ENCODE measurements at places on chromosomes 6 and 20.
A peak's percentile ranks its signal among the peaks of the same experiment; 100 is the strongest.

- DNase-seq, result no peak
Measured at GRCh38 chr6:110731898-110732297, 83.4 kb downstream of the CDK19 start.

GRCh38 chr6:37741757-37742400 is 44.2 kb upstream of the MDGA1 start:
- DNase-seq, result no peak

DNA sequence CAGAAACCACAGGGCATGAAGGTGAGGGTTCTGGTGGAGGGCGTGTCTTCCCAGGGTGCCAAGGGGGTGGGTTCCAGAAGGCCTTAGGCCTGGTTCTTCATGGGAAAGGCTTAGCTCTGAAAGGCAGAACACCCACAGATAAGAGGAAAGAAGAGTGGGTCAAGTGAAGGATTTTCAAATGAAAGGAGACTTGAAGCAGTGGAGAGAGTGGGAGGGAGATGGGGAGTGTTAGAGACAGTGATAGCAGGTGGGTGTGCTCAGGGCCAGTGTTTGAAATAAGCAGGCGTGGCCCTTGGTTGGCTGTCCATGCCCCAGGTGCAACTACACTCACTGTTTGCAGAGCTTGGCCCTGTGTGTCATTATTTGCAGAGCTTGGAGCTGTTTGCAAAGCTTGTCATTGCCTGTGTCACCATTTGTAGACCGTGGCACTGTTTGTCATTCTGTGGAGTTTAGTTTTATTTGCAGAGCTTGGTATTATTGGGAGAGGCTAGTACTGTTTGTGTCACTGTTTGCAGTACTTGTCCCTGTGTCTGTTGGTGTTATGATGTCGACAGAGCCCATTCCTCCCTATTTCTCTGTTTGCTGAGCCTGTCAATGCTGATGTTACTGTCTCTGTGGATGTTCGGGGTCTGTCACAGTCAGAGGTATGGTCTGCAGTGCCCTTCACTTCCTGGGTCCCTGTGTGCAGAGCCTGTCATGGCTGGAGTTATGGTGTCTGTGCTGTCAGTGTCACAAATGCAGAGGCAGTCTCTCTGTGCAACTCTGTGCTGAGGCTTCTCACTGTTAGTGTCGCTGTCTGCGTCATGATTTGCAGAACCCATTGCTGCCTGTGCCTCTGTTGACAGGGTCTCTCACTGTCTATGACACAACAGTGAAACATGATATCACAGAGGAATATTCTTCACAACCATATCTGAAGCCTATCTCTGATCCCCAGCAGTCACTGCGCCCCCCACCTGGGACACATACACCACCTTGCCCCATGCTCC is 127.7 kb upstream of the LRFN2 start:
- DNase-seq, result no peak

GRCh38 chr20:19423097-19423899 is 210.9 kb downstream of the SLC24A3 start:
- no peak for DNase-seq

DNA sequence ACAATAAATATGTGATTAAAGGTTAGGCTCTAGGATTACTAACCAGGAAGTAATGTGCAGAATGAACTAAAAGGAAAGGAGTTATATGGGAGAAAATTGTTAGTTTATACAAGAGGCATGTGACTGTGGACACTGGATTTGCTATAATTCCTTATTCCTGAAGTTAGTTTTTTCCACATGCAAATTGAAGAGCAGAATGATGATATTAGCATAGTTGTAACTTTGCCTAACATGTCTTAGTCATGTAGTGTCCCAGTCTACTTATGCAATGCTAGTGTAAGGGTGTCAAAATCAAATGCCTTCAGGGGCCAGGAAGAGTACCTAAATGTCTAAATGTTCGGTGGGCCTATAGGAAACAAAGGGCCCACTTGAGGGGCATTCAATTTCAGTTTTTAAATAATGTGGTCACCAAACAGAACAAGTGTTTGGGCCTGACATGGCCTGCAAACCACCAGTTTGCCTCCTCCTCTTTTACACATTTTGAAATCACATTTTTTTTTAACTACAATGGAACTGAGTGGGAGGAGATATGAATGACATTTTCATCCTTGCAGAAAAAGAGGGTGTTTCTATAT is 28.0 kb upstream of the CEP85L start:
- DNase-seq, result no peak

- DNase-seq, result no peak
Measured at GRCh38 chr6:99362678-99363268, 13.3 kb upstream of the FAXC start.

GRCh38 chr20:2558581-2559278 is 22.4 kb downstream of the TMC2 start:
- no peak for DNase-seq

- no peak for DNase-seq
Measured at GRCh38 chr6:14881398-14881797, 364.5 kb upstream of the JARID2 start.

- DNase-seq, result no peak
Measured at GRCh38 chr20:38445381-38445796, 10.3 kb upstream of the SNHG17 start.

DNA sequence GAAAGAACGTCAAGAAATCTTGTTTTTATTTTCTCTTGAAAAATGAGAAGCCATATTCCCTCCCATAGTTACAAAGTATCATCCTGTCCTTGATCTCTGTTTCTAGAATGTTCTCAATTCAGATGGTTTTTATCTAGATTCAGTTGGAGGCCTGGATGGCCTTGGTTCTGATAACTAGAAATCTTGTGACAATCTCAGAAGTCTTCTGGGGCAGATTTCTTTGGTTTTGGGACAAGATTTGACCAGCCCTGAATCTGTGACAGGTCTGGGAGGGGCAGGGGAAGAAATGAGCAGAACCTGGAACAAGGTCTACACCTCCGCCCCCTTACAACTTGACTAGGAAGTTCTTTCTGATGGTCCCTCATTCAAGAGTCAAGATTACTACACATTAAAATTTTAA is 41.4 kb upstream of the AKIRIN2 start:
- DNase-seq, result no peak

DNA sequence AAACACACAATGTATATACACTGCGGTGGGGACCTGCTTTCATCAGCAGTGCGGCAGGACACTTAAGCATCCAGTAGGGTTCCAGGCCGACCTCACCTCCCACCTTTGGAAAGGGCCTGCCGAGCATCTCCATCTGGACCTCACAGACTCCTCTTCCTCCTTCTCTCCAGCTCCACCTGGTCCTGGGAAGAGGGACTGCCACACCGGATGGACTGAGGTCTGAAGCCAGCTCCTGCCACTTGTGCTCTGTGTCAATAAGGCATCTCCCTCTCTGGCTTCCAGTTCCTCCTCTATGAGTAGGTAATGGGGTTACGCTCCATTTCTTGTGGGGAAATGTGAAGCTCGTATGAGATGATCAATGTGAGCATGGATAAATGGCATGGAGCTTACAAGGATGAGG is 19.1 kb upstream of the NNAT start:
- DNase-seq, result no peak

- DNase-seq, result peak; percentile 31
Measured at GRCh38 chr6:116409756-116410155, 39.0 kb downstream of the DSE start.

DNA sequence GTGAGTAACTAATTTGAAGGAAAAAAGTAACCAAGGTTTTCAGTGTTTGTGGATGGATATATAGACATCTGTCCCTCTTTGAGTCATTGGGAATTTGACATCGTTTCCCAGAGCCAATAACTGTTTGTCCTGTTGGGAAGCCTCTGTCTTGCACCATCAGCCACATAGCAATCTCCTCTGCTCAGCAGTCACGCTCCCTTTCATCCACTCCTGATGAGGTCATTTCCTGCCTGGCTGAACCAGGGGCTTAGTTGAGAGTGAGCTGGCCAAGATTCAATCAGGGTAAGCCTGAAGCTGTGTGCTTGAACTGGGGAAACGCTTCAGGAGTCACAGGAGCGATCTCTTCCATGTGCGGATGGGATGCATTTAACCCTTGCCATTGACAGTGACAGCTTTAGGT is 121.5 kb upstream of the FOXQ1 start:
- no peak for DNase-seq

DNA sequence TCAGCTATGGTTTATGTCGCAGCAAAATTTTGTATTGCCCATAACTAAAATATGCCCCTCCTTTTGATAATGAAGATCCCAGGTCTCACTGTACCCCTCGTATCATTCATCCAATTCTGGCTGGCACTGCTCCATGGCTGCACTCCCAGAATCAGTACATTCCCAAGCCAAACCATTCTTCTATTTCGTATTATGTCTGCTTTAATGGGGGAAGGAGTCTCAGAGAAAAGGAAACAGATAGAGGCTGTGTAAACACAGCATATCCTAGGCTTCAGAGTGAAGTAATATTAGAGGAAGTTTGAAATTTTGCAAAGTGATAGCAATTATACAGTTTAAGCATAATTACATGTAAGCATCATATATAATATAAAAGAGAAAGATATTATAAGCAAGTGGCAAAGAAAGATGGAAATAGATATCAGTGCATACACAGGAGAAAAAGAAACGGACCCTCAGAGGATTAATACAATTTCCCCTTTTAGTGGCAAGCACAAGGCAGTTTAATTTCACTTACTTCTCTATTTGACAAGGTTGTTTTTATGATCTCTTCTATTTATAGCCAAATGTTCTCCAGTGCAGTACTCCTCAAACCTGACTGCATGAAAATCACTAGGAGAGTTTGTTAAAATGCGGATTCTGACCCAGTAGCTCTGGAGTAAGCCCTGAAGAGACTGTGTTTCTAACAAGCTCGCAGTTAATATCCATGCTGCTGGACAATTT is 56.5 kb upstream of the TENT5A start:
- no peak for DNase-seq

- DNase-seq, result no peak
Measured at GRCh38 chr6:320351-321157, 28.3 kb downstream of the DUSP22 start.

- DNase-seq, result no peak
Measured at GRCh38 chr6:52727908-52728307, 35.4 kb downstream of the GSTA2 start.

DNA sequence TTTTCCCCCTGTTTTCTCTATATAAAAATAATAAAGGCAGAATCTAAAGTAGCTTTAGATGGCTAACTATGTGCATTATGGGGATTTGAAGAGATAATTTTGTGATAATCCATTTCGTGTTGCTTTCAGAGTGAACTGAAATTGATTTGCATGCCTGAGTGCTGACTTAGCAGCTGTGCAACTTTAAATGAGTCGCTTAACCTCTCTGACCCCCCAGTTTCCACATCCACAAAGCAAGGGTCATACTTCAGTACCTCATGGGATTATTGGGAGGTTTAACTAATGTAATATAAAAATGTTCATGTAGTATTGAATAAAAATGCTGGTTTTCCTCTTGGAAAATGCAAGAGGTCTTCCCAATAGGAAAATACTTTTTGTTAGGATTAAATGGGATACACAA is 63.8 kb upstream of the FABP7 start:
- DNase-seq, result no peak

DNA sequence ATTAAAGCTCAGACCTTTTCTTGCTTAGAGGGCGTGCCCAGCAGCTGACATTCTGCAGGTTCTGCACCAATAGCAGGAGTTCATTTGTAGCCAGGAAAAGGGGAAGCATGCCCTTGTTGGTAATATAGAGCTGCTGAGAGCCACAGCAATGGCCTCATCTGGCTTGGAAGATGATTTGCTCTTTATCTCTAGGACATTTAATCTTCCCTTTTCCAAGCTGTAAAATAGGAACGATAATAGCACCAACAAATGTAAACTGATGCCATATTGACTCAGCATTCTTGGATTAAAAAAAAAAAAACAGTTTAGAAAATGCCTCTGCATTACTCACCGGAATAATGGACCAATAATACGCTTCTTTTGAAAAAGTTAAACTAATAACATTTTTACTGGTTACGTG is 93.4 kb upstream of the SLC2A12 start:
- peak; percentile 28 for DNase-seq

GRCh38 chr20:52034581-52034980 is 157.0 kb downstream of the ZFP64 start:
- DNase-seq, result no peak

DNA sequence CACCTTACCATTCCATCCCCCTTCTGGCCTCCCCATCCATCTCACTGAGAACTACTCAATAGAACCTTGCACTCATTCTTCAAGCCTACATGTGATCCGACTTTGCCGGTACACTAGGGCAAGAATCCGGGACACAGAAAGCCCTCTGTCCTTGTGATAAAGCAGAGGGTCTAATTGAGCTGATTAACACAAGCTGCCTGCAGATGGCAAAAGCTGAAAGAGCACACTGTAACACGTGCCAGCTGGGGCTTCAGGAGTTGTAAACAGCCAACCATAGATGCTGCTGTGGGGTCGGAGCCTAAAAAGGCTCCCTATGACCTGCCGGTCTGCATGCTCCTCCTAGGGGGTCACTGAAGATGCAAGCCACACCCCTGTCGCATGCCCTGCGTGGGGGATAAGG is 124.1 kb downstream of the RNF144B start:
- DNase-seq, result no peak

DNA sequence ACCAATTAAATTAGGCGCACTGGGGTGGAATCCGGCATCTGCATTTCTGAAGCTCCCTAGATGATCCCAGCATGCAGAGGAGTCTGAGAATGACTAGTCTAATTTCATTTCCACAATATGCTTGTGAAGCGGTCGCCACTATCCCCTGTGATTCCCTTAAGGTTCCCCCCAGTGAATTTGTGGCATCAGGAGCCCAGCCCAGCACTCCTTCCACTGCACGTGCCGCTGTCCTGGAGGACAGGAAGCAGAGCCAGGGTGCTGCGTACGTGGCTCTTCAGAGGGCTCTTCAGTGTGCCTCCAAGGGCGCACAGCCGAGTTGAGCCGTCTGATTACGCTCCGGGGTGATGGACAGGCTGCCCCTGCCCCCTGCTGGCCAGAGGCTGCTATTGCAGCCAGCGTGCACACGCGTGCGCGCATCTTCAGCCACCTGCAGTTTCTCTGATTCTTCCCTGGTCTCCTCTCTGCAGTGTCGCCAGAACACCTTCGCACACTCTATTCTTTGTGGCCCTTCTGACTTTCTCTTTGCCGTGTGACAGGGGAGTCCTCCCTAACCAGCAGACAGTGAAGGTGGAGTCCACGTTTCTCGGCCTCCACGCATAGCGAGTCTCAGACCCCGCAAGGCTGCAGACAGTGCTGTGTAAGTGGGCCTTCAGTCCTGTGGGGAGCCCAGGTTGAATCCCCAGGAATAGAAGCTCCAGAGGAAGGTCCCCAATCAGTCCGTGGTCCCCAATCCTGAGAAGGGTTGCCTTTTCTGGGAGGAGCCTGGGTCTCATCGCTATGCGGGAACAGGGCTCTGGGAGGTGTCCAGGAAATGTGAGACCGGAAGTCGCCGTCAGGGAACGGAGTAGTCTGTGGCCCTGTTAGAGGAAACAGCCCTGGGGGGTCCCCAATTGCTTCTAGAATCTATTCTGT is 16.5 kb upstream of the NCR2 start:
- DNase-seq, result peak; percentile 82

- no peak for DNase-seq
Measured at GRCh38 chr20:49140834-49141233, 47.3 kb downstream of the STAU1 start.

Data from germinal center (tissue), 1 donor.